ENCODE measurements at places on chromosomes 3 and 15.

- DNase-seq = no peak
Observed at GRCh38 chr3:127106456-127106855, 86.5 kb upstream of the PRR23E start.

DNA sequence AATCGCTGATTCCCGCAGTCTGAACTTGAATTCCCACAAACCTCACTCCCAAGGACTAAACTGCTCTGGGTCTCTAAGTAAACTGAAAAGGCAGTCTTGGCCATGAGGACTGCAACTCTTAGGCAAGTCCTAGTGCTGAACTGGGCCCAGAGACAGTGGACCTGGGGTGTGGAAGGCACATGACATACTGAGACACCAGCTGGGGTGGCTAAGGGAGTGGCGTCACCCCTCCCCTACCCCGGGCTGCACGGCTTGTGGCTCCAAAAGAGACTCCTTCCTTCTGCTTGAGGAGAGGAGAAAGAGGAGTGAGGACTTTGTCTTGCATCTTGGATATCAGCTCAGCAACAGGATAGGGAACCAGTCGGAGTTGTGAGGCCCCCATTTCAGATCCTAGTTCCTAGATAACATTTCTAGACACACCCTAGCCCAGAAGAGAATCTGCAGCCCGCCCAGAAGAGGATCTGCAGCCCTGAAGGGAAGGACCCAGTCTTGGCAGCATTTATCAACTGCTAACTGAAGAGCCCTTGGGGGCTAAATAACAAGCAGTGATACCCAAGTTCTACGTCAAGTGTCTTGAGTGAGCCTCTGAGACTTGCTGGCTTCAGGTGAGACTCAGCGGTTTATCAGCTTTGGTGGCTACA is 110.7 kb upstream of the C3orf80 start:
- no peak for DNase-seq

DNA sequence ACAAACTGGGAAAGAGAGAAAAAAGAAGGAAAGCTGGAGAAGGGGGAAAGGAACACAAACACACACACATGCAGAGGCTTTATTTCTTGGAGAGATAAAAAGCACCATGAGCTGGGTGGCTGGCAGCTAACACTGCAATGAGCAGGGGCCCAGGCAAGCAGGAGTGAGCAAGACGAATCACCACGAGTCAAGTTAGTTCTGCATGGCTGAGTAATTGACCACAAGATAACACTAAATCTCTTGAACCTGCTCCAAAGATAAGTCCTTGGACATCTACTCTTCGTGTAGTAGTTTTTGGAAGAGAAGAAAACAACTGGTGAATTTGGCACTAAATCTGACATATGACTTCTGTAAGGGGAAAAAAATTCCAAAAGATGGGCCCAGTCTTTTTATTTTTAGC is 100.9 kb downstream of the MYO5A start:
- no peak for DNase-seq

GRCh38 chr3:197430502-197430901 is 125.3 kb downstream of the BDH1 start:
- DNase-seq = no peak

DNA sequence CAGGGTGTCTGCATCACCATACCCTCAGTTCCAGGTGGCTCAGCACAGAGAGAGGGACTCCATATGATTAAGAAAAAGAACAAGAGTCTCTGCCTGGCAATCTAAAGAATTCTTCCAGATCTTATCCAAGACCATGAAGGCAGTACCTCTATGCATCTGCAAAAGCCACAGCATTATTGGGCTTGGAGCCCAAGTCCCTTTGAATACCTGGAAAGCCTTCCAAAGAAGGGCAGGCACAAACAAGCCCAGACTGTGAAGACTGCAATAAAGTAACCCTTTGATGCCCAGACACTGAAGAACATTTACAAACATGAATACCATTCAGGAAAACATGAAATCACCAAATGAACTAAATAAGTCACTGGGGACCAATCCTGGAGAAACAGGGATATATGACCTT is 60.9 kb upstream of the DIPK2A start:
- no peak for DNase-seq

- peak; percentile 49 for DNase-seq
Observed at GRCh38 chr3:63095-63765, 133.3 kb upstream of the CHL1 start.

- DNase-seq = peak; percentile 81
Observed at GRCh38 chr3:40309418-40309924, at the start of gene EIF1B. EIF1B (plus strand) TSS chr3:40309707; CDS start chr3:40309942, 235 bp downstream.

DNA sequence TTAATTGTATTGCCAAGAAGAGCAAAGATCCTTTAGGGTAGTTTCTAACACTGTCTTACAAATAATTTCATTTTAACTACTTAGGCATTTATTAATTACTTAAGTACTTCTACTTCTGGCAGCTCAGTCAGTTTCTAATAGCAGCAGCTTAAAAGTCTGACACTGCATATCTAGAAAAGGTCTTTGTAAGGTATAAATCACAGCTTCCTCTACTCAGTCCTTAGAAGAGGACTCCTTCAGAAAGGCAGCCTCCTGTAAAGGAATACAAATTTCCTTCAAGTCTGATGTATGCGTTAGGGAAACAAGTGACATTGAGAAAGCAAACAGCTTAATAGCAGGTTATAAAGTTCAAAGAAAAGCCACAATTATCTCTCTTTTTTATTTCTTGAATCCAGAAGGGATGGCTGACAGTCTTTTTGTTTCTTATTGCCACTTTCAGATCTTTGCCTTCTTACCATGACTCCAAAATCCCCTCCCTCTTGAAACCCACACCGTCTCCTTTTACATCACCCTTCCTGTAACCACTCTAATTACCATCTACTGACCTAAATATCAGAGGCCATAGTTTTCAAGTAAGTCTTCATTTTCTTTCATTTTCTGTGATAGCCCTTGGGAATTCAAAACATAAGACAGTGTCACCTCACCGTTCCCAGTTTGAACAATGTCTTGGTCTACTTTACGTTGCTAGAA is 109.5 kb downstream of the CGGBP1 start:
- DNase-seq = no peak
